ENCODE measurements at places on chromosomes 6 and 20.

DNA sequence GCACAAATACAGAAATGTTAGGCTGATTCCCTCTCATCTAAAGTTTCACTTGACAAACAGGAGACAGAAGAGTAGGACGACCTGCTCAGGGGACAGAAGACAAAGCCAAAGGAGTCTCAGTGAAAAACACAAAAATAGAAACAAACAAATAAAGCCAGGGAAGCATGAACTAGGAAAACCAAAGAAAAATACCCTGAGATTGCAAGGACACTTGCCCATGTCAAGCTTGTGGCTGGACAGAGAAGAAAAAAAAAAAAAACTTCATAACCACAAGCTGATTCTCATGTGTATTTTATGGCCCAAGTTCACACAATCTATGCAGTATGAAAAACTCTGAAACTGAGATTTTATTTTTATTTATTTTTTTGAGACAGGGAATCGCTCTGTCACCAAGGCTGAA lies 85.6 kb upstream of the BEND6 start:
- no peak for DNase-seq

- DNase-seq = no peak
Observed at GRCh38 chr6:106770081-106770480, 140.7 kb downstream of the QRSL1 start.

DNA sequence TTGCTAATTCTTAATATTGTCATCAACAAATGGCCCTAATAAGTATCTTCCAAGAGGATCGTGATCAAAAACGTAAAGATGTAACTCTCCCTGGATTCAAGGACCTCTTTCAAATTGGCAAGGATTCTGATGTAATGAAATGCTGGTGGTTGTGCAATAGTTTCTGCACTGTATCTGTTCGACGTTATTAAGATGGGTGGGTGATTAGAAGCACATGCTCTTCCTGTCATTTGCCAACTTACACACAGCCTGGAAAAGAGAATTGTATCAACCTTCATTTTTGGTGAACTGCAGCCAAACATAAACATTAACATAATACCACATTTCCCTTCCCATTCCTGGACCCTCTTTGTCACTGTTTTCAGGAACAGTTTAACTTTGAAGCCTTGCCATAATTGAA lies 9.8 kb downstream of the FOXQ1 start:
- no peak for DNase-seq

GRCh38 chr6:135842618-135843392 lies 8.7 kb upstream of the PDE7B start:
- DNase-seq = no peak

DNA sequence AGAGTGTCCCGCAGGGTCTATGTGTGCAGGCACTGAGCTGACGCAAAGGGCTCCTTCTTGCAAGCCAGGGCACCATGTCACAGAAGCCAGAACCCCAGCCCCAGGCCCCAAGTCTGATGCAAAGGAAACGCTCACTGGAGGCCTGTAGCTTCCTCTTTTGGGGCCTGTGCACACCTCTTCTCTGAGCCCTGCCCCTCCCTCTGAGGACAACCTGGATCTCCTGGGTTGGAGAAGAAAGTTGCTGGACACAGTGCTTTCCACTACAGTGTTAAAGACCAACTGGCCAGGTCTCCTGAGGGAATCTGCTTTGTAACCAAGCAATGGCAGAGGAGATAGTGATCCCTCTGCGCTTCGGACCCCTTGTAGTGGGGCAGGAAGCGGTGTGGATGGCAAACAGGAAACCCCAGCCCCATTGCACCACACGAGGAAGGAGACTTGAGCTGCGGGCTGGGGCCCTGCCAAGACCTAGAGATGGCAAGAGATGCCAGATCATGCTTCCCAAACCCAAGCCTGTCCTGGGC lies 90.0 kb downstream of the PRND start:
- DNase-seq = peak; percentile 87

- no peak for DNase-seq
Observed at GRCh38 chr20:62522748-62523396, 47.1 kb upstream of the GATA5 start.

DNA sequence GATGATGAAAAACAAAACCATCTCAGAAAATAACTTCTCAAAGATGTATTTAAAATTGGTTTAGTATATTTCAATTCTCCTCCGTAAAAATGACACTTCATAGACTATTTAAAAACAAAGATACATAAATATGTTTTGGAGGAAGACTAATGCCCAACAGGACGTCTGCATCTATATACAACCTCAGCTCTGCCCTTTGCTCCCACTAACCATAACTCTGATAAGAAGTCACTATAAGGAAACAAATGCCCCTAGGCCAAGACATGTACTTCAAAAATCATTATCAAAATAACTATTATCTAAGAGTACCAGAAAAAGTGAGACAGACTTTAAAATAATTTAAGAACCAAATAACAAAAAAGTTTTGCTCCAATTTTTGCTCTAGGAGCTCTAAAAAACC lies 23.4 kb downstream of the PLAGL1 start:
- no peak for DNase-seq

DNA sequence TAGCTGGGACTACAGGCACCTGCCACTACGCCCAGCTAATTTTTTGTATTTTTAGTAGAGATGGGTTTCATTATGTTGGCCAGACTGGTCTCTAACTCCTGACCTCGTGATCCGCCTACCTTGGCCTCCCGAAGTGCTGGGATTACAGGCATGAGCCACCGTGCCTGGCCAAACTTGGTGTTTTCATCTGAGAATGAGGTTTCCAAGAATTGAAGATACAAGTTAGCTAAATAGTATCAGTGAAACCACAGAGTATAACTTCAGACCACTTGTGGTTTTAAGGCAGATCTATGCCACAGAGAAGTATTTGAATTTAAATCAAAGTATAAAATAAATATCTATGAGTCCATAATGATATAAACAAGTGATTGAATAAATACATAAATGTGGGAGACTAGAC lies 70.1 kb downstream of the SLC16A10 start:
- DNase-seq = no peak

GRCh38 chr6:8069151-8069550 lies 5.0 kb upstream of the BLOC1S5 start:
- no peak for DNase-seq

DNA sequence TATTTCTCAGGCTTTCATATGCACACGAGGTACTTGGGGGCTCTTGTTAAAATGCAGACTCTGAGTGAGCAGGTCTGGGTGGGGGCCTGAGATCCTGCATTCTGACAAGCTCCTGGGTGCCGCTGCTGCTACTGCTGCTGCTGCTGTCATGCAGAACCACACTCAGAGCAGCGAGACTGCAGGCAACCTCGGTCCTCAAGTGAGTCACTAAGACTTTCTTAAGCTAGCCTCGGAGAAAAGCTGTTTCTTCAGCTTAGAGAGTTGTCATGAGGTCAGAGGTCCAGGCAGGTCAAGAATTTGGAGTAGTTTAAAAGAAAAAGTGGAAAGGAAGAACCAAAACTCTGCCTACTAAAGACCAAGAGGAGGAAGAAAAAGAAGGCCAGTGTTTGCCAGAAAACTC lies 92.9 kb downstream of the SPTLC3 start:
- no peak for DNase-seq

GRCh38 chr20:62685781-62686555 lies 22.7 kb upstream of the NTSR1 start:
- DNase-seq = no peak

- DNase-seq = no peak
Observed at GRCh38 chr6:126145351-126145750, 159.0 kb downstream of the TRMT11 start.

DNA sequence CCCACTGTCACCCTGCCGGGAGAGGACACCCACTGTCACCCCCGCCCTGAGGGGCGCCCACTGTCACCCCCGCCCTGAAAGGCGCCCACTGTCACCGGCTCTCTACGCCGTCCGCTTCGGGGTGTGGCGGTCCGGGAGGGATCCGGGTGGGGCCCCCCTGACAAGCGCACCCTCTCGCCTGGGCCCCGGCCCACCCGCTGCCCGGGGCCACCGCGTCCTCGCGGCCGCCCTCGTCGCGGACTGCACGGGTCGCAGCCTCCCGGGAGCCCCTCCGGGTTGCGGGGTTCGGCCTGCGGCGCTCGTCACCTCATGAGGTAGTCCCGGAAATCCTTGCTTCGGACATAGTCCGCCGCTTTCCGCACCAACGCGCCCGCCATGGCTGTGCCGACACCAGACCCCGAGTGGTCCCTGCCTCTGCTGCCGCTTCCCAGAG lies 224 bp downstream of the MPC1 start:
- no peak for DNase-seq

- no peak for DNase-seq
Observed at GRCh38 chr6:32815996-32816395, 806 bp downstream of the HLA-DOB start.

DNA sequence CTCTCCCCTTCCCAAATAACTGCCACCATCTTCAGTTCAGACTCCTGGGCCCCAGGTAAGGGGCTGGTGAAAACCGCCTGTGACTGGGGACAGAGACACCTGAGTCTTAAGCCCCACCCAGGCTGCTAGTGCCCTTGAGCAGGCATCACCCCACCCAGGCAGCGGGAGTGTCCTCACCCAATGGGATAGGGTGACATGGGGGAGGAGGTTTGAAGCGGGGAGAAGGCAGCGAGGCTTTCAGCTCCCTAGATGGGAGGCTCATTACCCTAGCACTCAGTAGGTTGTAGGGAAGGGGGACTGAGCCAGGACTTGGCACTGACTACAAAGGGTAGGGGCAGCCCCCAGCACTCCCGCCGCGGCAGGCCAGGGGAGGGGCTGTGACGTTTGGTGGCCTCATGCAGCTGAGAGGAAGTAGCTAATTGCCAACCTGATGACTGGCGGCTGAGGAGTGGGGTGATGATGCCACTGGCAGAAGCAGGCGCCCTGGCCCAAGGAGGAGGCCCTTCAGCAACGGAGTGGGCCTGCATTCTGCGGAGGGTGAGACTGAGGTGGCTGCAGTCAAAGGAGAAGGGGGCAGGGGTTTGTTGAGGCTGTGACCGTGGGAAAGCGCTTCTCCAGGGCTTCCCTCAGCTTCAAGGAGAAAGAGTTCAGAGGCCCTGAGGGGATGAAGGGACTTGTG lies 126.9 kb downstream of the MRPL14 start:
- DNase-seq = no peak

- peak; percentile 16 for DNase-seq
Observed at GRCh38 chr6:17086469-17086868, 15.4 kb upstream of the STMND1 start.

GRCh38 chr6:121932076-121932991 lies 467.1 kb upstream of the HSF2 start:
- DNase-seq = no peak

GRCh38 chr6:56173228-56173627 lies 74.2 kb downstream of the COL21A1 start:
- no peak for DNase-seq
